ENCODE measurements at places on chromosomes 3 and 15. TPM values are rescaled to one million over a fixed set of nuclear protein-coding genes. Genes with fewer than 3 reads are reported as not detected.

The SEMA5B gene
- 0.36 TPM for total RNA-seq

The STAB1 gene
- 120 TPM for total RNA-seq

The CCR1 gene
- total RNA-seq: 10.5 TPM

GRCh38 chr15:70084461-70084860, 13.3 kb downstream of the TLE3 start:
- H3K4me1 ChIP-seq: peaks cover 61% of the 10 kb centered on the region
- H3K4me3 ChIP-seq: no peak overlapping the region
- no peak overlapping the region for H3K27ac ChIP-seq
- no peaks in the 10 kb centered on the region for H3K27me3 ChIP-seq

DNA sequence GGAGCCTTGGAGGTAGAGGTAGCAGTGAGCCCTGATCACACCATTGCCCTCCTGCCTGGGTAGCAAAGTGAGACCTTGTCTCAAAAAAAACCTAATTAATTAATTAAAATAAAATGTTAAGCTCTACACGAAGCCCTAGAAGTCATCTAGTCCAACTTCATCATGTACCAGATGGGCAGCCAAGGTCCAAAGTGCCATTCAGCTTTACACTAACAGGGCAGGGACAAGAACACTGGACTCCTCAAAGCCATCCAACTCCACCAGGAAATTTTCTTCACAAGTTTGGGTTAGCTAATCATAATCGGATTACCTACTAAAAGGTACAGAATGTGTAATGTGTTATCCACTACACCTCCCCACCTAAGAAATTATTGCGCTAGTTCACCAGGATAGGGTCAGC, 48.8 kb downstream of the WWTR1 start:
- H3K4me1 ChIP-seq: peaks cover 93% of the 10 kb centered on the region
- H3K27me3 ChIP-seq: no peaks in the 10 kb centered on the region
- no peaks in the 10 kb centered on the region for H3K36me3 ChIP-seq
- H3K4me3 ChIP-seq: no peak overlapping the region

DNA sequence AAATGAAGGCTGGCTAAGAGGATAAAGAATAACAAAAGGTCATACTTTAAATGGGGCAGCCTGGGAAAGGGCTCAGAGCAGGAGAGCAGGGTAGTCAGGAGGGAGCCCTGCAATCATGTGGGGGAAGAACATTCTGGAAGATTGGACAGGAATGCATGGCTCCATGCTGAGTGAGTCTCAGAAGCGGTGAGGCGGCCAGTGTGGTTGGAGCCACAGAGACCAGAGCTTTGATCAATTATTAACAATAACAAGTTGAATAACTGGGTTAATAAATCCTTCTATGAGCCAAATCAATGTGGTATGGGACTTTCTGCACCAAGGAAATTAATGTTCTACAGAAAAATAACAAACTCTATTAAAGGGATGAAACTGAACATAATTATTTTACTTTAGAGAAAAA, 57.9 kb upstream of the DCUN1D1 start:
- no peak for DNase-seq
- no peaks in the 10 kb centered on the region for H3K4me1 ChIP-seq
- no peak overlapping the region for H3K4me3 ChIP-seq

DNA sequence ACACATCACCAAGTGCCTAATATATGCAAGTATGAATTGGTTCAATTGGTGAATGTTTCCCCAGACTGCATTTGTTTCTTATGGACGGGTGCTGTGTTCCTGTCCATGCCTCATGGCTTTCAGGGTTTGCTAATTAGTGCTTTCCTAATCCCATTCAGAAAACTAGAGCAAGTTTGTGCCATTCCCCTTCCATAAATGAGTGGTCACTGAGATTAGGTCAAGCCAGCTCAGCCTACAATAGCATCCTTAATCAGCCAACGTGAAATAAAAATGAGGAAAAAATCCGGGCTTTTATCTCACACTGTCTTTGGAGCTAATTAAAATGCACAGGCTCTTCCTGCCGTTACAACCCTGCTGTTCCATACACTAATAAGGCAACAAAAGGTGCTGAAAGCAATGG, 788.8 kb downstream of the ROBO1 start:
- no peaks in the 10 kb centered on the region for H3K4me1 ChIP-seq
- H3K27me3 ChIP-seq: no peaks in the 10 kb centered on the region
- no peaks in the 10 kb centered on the region for H3K36me3 ChIP-seq
- no peak overlapping the region for H3K4me3 ChIP-seq
- no peak overlapping the region for H3K27ac ChIP-seq

DNA sequence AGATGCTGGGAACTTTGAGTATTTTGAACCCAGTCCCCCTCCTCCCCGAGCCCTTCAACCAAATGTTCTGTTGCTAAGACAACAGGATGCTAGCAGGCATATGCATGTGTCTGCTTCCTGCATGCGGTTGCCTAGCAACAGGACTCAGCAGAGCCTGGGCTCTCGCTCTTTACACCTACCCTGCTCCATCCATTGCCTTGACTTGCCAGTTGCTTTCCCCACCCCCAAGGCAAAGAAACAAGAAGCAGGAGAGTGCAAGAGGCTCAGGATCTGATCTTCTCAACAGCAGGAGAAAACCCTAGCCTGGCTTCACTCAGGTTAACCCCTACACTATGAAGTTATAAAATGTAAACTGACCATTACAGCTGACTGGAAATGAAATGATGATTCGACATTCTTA, 393.0 kb downstream of the IGSF11 start:
- H3K4me1 ChIP-seq: no peaks in the 10 kb centered on the region
- no peak overlapping the region for H3K27ac ChIP-seq
- no peaks in the 10 kb centered on the region for H3K27me3 ChIP-seq

- H3K36me3 ChIP-seq: no peaks in the 10 kb centered on the region
- H3K27me3 ChIP-seq: no peaks in the 10 kb centered on the region
- H3K4me3 ChIP-seq: no peak overlapping the region
- peaks cover 9% of the 10 kb centered on the region for H3K4me1 ChIP-seq
Measured at GRCh38 chr3:166669781-166670180, 710.3 kb downstream of the ZBBX start.

DNA sequence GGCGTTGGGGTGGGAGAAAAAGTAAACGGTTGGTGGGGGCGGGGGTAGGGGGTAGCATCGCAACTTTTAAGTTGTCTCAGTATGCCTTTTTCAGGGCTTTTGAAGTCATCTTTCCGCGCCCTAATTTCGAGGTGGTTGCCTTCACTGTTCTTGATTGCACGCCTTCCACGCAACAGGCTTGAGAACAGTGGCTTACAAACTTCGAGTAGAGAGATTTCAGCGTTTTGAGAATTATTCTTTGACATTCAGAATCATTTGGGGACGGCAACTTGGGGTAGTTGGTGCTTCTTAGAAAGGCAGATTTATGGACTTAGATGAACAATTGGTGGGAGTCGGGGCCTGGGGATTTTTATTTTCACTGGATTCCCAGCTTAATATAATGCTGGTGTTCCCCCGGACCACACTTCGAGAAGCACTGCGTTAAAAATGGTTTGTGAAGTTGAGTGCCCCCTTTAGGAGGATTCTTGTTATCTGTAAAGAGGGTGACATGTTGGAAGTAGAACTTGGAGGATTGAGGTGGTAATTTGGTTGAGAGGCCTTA, 880 bp downstream of the PPP4R2 start:
- H3K27ac ChIP-seq: peak overlapping the region; percentile 98
- H3K4me3 ChIP-seq: peak overlapping the region; percentile 93
- H3K36me3 ChIP-seq: no peaks in the 10 kb centered on the region
- H3K27me3 ChIP-seq: no peaks in the 10 kb centered on the region
